NCI-H2081 (cell line): ENCODE measurements at places on chromosomes 12 and 14.

- no peak for DNase-seq
Observed at GRCh38 chr12:126233625-126234024, 1168.4 kb downstream of the AACS start.

DNA sequence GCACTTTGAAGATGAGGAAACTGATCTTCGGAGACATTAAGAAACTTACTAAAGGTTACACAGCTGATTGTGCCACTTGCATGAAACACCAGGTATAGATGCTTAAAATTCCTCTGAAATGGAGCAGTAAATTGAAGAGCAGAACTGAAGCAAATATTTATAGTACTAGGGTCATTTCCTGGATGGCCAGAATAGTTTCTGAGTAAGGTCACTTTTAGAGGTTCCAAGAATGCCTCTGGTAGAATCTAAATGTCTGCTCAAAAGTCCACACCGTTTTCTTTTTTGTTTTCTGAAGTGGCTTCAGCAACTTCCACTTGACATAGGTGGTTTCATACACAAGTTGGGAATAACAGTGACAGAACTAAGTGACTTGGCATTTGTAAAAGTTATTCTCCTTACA is 19.4 kb downstream of the TPH2 start:
- DNase-seq, result no peak

DNA sequence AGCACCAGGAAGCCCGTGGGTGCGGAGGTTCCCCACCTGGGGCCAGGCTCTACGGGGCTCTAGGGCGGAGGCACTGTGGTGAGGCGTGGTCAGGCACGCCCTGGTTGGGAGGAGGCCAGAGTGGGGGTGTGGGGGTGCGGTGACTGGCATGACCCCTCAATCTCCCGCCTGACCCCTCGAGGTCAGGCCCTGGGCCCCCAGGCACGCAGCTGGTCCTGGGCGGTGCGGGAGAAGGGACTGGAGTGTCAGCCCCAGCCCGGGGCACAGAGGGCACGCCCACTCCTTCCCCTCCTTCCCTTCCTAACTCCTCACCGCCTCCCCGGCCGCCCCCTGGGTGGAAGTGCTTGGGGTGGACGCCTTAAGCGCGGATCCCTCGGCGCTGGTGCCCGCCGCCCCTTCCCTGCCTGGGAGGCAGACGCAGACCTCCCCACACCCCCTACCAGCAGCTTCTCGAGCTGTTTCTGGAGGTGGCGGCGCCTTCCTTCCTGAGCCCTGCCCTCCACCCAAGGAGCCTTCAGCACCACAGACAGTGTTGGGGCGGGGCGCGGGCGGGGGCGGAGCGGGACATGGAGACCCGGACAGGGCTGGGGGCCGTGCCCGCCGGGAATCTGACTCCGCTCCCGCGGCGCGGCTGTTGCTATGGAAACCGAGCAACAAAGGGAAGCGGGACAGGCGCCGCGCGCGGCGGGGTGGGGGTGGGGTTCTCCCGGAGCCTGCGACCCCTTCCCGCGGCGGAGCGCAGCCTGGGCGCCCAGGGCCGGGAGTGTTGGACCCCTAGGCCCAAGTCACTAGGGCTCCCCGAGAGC is 741 bp upstream of the CRIP2 start:
- DNase-seq, result peak; percentile 87

GRCh38 chr12:117882181-117882580 is 86.6 kb downstream of the KSR2 start:
- no peak for DNase-seq

DNA sequence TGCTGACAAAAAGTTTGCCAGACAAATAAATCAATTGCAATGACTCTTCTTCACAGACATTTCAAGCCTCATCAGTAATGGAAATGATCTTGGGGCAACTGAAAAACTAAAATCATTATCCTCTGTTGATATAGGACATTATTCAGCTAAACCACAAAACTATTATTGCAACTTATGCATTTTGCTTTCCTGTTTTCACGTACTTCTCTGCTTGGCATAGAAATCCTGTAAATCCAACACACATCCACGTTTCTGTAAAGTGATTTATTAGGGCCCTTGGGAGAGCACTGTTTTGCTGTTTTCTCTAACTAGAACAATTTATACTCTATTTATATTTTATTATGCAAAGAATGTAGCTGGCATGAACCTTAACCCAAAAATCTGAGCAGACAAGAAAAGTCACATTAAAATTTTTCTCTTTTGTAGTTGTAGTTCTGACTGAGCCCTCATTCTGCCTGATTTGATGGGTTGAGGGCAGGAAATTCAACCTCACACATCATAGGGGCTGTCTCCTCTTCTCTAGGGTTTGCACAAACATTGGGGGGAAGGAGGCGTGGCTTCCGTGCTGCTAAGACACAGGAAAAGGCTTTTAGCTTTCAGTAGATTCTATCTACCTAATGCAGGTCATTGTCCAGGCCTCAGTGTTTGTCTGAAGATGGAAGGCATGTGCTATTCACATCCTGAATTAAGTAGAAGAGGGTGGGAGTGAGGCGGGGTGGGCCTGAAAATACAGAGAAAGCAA is 11.5 kb upstream of the NUP107 start:
- no peak for DNase-seq

GRCh38 chr12:7146228-7146627 is 16.1 kb downstream of the CLSTN3 start:
- DNase-seq, result no peak

DNA sequence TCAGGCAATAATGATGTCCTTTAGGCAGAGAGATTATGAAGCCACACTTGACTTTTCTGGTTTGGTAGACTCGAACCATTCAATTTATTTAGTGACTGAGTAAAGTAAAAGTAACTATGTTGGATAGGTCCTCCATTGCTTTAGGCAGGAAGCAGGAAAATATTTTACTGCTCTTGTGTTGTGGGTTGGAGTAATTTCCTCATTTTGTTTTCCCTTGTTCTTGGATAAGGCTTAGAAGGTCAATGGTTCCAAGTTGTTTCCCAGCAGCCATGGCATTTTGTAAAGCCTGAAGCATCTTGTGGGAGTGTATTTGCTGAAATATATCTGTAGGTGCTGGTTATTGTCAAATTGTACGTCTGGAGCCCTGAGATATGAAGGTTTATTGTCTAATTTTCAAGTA is 161.2 kb upstream of the SLC38A2 start:
- DNase-seq, result no peak

- no peak for DNase-seq
Observed at GRCh38 chr12:29035112-29035511, 114.0 kb upstream of the FAR2 start.

- DNase-seq, result no peak
Observed at GRCh38 chr12:102539651-102540553, 59.5 kb upstream of the IGF1 start.

DNA sequence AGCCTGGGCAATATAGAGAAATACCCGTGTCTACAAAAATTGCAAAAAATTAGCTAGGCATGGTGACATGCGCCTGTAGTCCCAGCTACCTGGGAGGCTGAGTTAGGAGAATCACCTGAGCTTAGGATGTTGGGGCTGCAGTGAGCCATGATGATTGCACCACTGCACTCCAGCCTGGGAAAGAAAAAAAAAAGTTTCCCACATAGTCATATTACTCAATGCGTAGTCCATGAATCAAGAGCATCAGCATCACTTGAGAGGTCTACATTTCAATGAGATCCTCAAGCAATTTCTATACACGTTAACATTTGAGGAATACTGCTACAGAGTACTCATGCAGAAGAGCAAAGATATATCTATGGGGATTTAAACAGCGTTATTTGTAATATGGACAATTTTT is 5.2 kb upstream of the LRRC23 start:
- DNase-seq, result no peak

- peak; percentile 40 for DNase-seq
Observed at GRCh38 chr12:13101821-13102375, 1.6 kb downstream of the GSG1 start.

DNA sequence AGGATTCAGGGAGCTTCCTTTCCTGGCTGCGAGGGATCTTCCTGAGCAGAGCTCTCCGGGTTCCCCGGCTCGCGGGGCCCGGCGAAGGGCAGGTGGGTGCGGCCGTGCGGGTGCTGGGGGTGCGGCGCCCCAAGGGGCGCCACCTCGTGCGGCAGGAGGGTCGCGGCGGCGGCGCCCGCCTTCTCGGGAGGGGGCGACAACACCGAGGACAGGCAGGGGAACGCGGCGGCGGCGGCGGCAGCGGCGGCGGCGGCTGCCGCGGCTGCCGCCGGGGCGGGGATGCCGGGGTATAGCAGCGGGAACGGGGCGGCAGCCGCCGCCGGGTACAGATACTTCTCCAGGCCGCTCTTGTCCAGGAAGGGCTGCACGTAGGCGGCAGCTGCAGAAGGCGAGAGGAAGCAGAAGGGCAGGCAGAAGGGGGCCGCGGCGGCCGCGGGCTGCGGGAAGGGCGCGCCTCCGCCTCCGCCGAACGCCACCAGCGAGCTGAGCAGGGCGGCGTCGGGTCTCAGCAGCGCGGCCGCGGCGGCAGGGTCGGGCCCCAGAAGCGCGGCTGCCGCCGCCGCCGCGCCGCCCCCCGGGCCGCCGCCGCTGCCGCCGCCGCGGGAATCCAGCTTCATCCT is 2.7 kb downstream of the BHLHE41 start:
- peak; percentile 11 for DNase-seq

DNA sequence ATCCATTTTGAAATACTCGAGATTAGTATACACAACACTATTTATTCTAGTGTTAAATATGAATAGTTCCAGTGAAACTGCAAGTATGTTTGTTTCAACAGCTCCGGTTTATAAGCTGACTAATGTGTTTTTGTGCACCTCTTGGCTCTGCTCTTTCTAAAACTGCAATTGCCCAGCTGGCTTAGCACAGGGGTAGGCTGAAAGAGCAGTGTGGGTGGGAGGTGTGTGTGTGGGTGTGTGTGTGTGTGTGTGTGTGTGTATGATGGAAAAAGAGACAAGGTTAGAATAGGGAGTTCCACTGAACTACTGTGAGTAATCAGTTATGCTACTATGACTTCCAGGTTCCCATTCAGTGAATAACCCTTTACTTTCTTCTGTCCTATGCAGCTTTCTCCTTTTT is 37.8 kb upstream of the DDHD1 start:
- no peak for DNase-seq

DNA sequence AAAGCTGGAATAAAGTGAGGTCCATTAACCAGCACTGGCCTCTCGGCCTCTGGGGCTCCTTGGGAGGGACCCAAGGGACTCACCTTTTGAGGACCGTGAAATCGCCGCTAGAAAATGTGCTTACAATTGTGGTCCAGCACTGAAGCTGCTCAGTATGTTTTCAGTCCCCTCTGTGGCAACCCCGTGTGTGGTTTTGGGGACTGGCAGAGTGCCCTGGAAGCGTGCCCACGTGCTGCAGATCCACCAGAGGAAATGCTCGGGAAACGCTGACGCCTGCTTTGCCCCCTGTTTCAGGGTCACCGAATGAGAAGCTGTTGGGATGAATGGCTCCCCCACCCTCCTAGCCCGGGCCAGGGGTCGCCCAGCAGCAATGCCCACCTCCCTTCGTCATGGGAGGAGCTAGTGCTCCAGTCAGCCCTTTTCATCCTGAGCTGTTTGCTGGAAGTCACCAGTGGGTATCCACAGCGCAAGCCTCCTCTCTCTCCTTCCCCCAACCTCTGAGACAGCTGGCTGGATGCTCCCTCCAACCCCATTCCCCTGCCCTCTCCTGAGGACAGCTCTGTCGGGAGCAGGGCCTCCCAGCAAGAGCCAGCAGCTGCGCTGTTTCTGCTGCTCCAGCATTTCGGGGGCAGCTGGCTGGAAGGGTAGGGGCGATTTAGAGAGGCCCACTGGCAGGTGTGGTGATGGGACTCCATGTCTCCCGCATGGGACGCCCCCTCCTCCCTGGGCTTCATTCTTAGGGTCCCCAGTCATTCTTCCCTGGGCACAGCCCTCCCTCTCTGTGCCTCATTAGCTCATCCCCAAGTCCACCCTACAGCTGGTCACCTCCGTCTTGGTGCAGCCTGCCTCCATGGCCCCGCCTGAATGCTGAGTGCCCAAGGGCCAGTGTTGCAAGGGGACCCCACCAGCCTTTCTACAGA is 33.2 kb upstream of the PPP1R13B start:
- peak; percentile 22 for DNase-seq

- DNase-seq, result no peak
Observed at GRCh38 chr14:93018366-93018765, 95.4 kb downstream of the CHGA start.

DNA sequence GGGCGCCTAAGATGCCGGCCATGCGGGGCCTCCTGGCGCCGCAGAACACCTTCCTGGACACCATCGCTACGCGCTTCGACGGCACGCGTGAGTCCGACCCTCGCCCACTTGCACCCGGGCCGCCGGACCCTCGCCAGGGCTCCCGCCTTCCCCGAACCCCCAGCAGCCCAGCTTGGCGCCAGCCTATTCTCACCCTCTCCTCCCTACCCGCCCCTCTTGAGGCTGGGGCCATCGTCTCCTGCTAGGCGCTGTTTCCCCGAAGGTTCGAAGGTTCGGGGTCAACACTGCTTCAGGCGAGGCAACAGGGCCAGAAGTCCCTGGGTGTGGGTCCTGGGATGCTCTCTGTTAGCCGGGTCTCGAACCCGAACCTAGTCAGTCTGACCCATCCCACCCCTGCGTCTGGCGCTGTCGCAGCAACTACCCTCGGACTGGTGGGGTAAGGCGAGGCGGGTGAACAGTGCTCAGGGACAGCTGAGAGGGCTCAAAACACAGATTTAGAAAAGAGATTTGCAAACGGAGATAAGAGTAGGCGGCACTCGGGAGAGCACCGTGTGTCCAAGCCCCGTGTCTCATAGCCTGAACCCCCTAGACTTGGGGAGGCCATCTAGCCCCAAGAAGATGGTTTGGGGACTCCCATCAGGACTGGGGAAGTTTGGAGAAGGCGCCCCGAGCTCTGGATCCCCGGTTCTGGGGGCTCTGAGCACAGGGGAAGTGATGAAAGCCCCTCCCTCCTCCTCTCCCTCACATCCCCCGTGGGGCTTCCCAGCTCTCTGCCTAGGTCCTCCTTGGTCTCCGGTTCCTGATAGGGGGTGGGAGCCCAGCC is 787 bp downstream of the KCNH3 start:
- DNase-seq, result no peak

- peak; percentile 9 for DNase-seq
Observed at GRCh38 chr14:75934998-75935628, 46.7 kb downstream of the TGFB3 start.

DNA sequence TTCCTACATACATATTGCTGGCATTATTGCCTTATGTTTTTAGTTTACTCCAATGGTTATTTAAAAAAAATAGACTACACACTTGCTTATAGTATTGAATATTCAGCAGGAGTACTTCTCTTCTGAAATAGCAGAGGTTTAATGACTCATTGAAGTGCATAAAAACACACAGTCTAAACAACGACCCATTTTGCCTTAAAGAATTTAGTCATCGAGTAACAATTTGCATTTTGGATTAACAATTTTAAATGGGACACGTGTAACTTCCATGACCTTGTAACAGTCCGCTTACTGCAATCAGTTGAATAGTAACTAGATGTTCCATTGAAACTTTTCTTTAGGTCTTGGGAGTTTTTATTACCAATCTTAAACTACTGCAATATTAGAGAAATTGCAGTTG is 9.0 kb downstream of the TRHDE start:
- no peak for DNase-seq
